ENCODE measurements at places on chromosomes 1 and 21. TPM values are rescaled to one million over a fixed set of nuclear protein-coding genes. Genes with fewer than 3 reads are reported as not detected.

EXTL1 gene
- total RNA-seq, result not detected

- peaks cover 78% of the 10 kb centered on the region for H3K36me3 ChIP-seq
- peaks cover 77% of the 10 kb centered on the region for H3K4me1 ChIP-seq
- no peak overlapping the region for H3K27ac ChIP-seq
- no peaks in the 10 kb centered on the region for H3K27me3 ChIP-seq
- DNase-seq, result no peak
- H3K4me3 ChIP-seq, result no peak overlapping the region
Measured at GRCh38 chr1:160747717-160748116, 8.7 kb downstream of the SLAMF7 start.

GRCh38 chr1:20411196-20411980 is 74.6 kb downstream of the CAMK2N1 start:
- no peak overlapping the region for H3K4me3 ChIP-seq
- H3K36me3 ChIP-seq, result no peaks in the 10 kb centered on the region
- peaks cover 7% of the 10 kb centered on the region for H3K4me1 ChIP-seq
- H3K27ac ChIP-seq, result no peak overlapping the region
- no peak for DNase-seq

DNA sequence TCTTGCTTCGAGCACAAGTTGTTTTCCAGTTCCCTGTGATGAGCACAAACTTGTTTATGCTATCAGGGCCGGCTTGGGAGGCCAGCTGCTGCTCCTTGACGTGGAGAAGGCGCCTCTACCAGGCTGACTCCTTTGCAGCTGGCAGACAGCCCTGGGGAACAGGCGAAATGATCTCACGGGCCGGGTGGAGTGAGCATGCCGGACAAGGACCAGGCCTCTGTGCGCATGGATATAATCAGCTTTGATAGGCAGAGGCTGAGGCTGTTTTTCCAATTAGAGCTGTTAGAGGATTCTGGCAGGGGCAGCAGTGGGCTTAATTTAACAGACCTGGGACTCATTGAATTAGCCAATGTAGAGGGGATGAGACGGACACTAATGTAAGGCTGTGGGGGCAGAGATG is 38.9 kb downstream of the FAM163A start:
- H3K27ac ChIP-seq, result no peak overlapping the region
- no peaks in the 10 kb centered on the region for H3K4me1 ChIP-seq
- H3K4me3 ChIP-seq, result no peak overlapping the region
- H3K36me3 ChIP-seq, result no peaks in the 10 kb centered on the region
- peaks cover 14% of the 10 kb centered on the region for H3K27me3 ChIP-seq
- no peak for DNase-seq

GRCh38 chr1:14614341-14614740 is 15.9 kb downstream of the KAZN start:
- no peak overlapping the region for H3K27ac ChIP-seq
- H3K36me3 ChIP-seq, result no peaks in the 10 kb centered on the region
- no peak overlapping the region for H3K4me3 ChIP-seq
- H3K4me1 ChIP-seq, result no peaks in the 10 kb centered on the region
- no peak for DNase-seq
- H3K27me3 ChIP-seq, result no peaks in the 10 kb centered on the region

GRCh38 chr1:228400237-228400651 is 6.4 kb downstream of the TRIM11 start:
- peaks cover 24% of the 10 kb centered on the region for H3K4me1 ChIP-seq
- H3K4me3 ChIP-seq, result no peak overlapping the region
- no peak overlapping the region for H3K27ac ChIP-seq
- H3K36me3 ChIP-seq, result peaks cover 77% of the 10 kb centered on the region

DNA sequence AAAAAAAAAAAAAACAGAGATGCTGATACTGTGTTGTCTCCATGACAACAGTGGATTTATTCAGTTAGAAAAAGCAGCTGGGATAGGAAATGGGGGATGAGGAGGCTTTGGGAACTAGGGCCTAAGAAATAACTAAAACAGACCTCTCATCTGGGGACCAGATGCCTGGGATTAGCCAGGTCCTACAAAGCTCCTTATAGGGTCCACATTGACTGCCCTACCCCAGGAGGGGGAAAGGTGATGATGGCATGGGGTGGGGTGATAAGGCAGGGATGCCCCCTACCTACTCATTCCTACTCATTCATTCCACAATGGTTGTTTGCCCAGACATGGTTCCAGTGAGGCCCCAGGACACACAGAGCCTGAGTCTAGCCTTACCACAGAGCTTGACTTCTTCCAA is 131.2 kb downstream of the PLXNA2 start:
- H3K36me3 ChIP-seq, result no peaks in the 10 kb centered on the region
- no peaks in the 10 kb centered on the region for H3K27me3 ChIP-seq
- H3K4me3 ChIP-seq, result no peak overlapping the region
- no peak overlapping the region for H3K27ac ChIP-seq
- no peak for DNase-seq
- no peaks in the 10 kb centered on the region for H3K4me1 ChIP-seq

DNA sequence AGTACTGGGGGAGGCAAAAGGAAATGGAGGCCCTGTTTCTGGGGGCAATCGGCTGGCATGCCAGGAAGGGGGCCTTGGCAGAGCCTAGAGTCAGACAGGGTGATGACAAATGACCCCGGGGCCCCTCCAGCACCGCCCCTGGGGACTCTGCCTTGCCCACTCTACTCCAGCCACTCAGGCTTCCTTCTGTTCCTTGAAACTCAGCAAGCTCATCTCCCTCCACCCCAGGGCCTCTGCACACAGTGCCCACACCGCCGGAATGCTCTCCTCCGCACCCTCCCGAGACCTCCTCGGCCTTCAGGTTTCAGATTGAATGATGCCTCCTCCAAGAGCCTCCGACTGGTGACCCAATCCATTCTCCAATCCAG is 122.5 kb upstream of the ZBTB40 start:
- no peak overlapping the region for H3K27ac ChIP-seq
- H3K4me1 ChIP-seq, result no peaks in the 10 kb centered on the region
- H3K4me3 ChIP-seq, result no peak overlapping the region
- no peaks in the 10 kb centered on the region for H3K27me3 ChIP-seq

DNA sequence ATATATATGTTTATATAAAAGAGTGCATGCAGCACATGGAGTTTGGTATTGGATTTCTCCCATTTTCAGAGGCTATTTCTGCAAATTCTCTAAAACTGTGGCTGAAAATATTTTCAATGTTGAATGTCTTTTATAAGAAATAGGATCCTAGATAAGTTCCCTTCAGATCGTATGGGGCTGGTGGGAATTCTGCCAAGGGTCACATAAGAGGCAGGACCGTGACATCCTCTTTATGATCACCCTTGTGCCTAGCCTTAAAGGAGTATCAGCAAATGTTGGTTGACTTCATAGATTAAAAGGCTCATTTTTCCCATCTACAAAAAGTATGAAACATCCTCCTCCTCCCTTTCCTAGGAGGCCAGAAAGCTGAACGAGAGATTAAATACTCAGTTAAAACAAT is 1.3 kb upstream of the IFNAR2 start:
- no peak overlapping the region for H3K4me3 ChIP-seq
- H3K4me1 ChIP-seq, result peaks cover 35% of the 10 kb centered on the region
- H3K27me3 ChIP-seq, result no peaks in the 10 kb centered on the region

DNA sequence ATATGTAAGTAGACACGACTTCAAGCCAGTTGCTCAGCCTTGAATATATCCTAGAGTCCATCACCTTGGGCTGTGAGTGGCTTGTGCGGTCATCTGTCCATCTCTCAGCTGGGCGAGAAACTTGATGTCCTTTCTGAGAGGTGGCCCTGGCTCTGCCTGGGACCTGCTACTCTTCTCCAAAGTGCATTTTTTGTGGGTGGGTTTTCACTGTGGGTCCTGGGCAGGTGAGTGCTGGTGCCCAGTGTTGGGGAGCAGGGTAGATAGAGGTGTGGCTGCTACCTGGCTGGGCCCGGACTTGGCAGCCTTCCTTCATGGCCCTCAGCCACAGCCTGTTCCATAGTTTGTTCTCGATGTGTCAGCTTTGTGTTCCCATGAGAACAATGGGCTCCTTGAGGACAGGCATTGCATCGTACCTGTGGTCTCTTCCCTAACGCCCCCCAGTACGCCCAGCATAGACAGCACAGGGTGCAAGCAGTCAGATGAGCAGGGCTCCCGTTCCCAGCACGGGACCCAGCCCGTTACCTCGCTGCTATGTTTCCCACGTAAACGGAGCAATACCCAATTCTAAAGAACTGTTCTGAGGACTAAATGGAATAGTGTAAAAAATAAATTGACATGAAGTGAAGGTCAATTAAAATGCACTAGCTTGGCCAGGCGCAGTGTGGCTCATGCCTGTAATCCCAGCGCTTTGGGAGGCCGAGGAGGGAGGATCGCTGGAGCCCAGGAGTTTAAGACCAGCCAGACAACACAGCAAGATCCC is 877 bp upstream of the SLX9 start:
- no peak overlapping the region for H3K27ac ChIP-seq
- no peak for DNase-seq
- peaks cover 42% of the 10 kb centered on the region for H3K4me1 ChIP-seq
- H3K36me3 ChIP-seq, result peaks cover 13% of the 10 kb centered on the region
- H3K4me3 ChIP-seq, result peak overlapping the region; percentile 88

- peaks cover 7% of the 10 kb centered on the region for H3K27me3 ChIP-seq
- no peaks in the 10 kb centered on the region for H3K36me3 ChIP-seq
- H3K4me3 ChIP-seq, result no peak overlapping the region
- no peak for DNase-seq
- H3K27ac ChIP-seq, result no peak overlapping the region
Measured at GRCh38 chr21:35090403-35090802, 41.3 kb upstream of the RUNX1 start.

- H3K4me3 ChIP-seq, result no peak overlapping the region
- no peaks in the 10 kb centered on the region for H3K36me3 ChIP-seq
- H3K27ac ChIP-seq, result no peak overlapping the region
- H3K27me3 ChIP-seq, result peaks cover 19% of the 10 kb centered on the region
- no peak for DNase-seq
Measured at GRCh38 chr1:53172426-53173128, 24.0 kb upstream of the CPT2 start.

DNA sequence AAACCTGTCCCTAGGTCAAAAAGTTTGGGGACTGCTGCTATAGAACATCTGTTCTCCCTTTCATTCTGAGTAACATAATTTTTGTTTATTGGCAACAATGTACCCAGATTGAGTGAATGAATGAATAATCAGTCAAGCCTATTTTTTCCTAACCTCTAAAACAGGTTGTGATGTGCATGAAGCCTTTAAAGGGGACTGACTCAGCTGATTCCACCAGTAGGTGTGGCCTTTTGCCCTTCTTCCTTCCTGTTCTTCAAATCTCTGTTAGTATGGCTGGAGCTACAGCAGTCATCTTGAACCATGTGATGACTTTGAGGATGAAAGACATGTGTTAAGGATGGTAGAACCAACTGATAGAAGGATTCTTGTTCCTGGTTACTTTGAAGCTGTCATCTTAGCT is 476.1 kb downstream of the NUF2 start:
- H3K4me1 ChIP-seq, result no peaks in the 10 kb centered on the region
- H3K27ac ChIP-seq, result no peak overlapping the region
- H3K27me3 ChIP-seq, result no peaks in the 10 kb centered on the region
- H3K4me3 ChIP-seq, result no peak overlapping the region

- no peak overlapping the region for H3K4me3 ChIP-seq
- no peak for DNase-seq
- H3K4me1 ChIP-seq, result peaks cover 4% of the 10 kb centered on the region
- peaks cover 77% of the 10 kb centered on the region for H3K36me3 ChIP-seq
- H3K27ac ChIP-seq, result no peak overlapping the region
Measured at GRCh38 chr1:229471175-229471574, 37.0 kb downstream of the NUP133 start.

GRCh38 chr1:85339089-85339488 is 62.7 kb upstream of the BCL10 start:
- no peak overlapping the region for H3K4me3 ChIP-seq
- H3K36me3 ChIP-seq, result peaks cover 4% of the 10 kb centered on the region
- no peak for DNase-seq
- peaks cover 9% of the 10 kb centered on the region for H3K27me3 ChIP-seq
- no peak overlapping the region for H3K27ac ChIP-seq

- H3K36me3 ChIP-seq, result peaks cover 32% of the 10 kb centered on the region
- H3K27me3 ChIP-seq, result no peaks in the 10 kb centered on the region
- H3K4me1 ChIP-seq, result peaks cover 40% of the 10 kb centered on the region
- DNase-seq, result no peak
- no peak overlapping the region for H3K4me3 ChIP-seq
Measured at GRCh38 chr1:113855630-113856400, 15.7 kb downstream of the PTPN22 start.

DNA sequence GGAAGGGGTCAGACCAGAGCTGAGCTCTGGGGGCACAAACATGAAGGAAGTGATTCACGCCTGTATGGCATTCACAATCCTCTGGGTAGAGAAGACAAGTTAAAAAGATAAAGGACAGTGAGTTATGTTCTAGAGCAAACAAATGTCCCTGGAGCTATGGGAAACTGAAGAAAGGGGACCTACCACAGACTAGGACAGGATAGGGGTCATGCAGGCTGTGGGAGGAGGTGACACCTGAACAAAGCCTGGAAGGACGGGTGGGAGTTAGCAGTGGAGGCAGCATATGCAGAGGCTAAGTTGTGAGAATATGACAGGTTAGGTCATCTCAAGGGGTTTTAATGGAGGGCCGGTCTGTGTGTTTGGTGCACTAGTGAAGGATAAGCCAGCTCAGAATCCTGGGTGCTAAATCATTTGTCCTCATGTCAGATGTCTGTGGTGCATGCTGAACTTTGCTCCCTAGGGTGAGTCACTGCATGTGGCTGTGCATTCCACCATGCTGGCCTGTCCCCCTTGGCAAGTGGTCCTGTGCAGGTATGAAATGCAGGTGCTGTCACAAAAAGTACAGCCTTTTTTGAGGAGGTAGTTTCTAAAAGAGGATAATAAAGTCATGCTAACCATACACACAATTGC is 28.5 kb downstream of the TNN start:
- H3K4me1 ChIP-seq, result no peaks in the 10 kb centered on the region
- peaks cover 6% of the 10 kb centered on the region for H3K27me3 ChIP-seq
- H3K27ac ChIP-seq, result no peak overlapping the region
- H3K36me3 ChIP-seq, result no peaks in the 10 kb centered on the region
- no peak overlapping the region for H3K4me3 ChIP-seq

C1orf167 gene
- total RNA-seq, result not detected

DNA sequence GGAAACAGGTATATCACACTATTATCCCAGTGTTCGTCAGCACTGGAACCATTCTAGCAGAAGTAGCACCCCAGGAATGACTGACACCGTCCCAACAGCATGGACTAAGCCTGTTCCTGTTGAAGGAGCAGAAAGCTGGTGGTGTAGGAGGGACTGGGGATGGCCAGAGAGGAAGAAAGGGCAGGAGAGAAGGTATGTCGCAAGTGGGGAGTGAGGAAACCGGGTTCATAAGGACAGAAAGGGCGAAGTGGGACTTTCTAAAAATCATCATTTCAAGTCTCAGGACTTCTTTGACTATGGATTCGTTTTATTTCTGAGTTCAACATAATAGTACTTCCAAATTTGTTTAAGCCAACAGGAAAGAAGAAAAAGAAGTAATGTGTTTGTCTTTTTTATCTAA is 19.7 kb upstream of the MX1 start:
- no peak overlapping the region for H3K27ac ChIP-seq
- no peaks in the 10 kb centered on the region for H3K27me3 ChIP-seq
- H3K36me3 ChIP-seq, result peaks cover 79% of the 10 kb centered on the region
- peaks cover 1% of the 10 kb centered on the region for H3K4me1 ChIP-seq
- DNase-seq, result no peak
- H3K4me3 ChIP-seq, result no peak overlapping the region

KDF1 gene
- 0.59 TPM for total RNA-seq

IFI16 gene
- 145 TPM for total RNA-seq

GRCh38 chr1:108646648-108647269 is 14.1 kb downstream of the HENMT1 start:
- DNase-seq, result no peak
- peaks cover 19% of the 10 kb centered on the region for H3K4me1 ChIP-seq
- no peak overlapping the region for H3K4me3 ChIP-seq
- H3K36me3 ChIP-seq, result peaks cover 15% of the 10 kb centered on the region

GRCh38 chr1:89629146-89629545 is 3.8 kb upstream of the LRRC8C start:
- H3K4me3 ChIP-seq, result no peak overlapping the region
- H3K4me1 ChIP-seq, result peaks cover 32% of the 10 kb centered on the region
- no peak overlapping the region for H3K27ac ChIP-seq
- DNase-seq, result no peak

HSPB7 gene
- not detected for total RNA-seq

Data from activated B cell treated with CpG ODN at 0.5 μM for 24 hours (primary cell).